ENCODE measurements at places on chromosomes 1 and 21. TPM values are rescaled to one million over a fixed set of nuclear protein-coding genes. Genes with fewer than 3 reads are reported as not detected.

The VSIG8 gene
- not detected for total RNA-seq

The WNT9A gene
- total RNA-seq: 4.5 TPM

The C1orf185 gene
- total RNA-seq: not detected

- no peak for DNase-seq
These were observed 294.9 kb upstream of the ADGRL2 start for GRCh38 chr1:81505831-81506230.

GRCh38 chr1:91764471-91765115 is 121.4 kb downstream of the TGFBR3 start:
- DNase-seq: no peak

GRCh38 chr21:27202301-27202700 is 235.4 kb upstream of the ADAMTS5 start:
- no peak for DNase-seq

- no peak for DNase-seq
These were observed 14.3 kb downstream of the ADAMTSL4 start for GRCh38 chr1:150563340-150564038.

- no peak for DNase-seq
These were observed 598 bp upstream of the ADIPOR1 start for GRCh38 chr1:202958544-202959275.

- no peak for DNase-seq
These were observed 25.0 kb downstream of the PGBD5 start for GRCh38 chr1:230401101-230401500.

DNA sequence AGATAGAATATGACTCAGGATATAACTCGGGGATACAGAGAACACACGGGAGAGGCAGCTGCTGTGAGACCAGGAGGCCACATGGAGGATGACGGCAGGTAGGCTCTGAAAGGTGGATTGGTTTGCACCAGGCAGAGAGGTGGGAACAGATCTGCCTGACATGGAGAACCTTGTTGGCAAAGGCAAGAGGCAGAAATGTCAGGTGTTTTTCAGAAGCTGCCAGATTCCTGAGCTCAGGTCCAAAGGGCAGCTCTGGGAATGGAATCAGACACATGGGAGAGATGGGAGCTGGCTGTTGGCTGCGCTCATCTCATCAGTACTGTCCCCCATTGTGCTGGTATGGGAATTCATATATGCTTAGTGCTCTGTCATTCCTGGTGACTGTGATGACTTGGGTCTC is 19.2 kb downstream of the SYT6 start:
- no peak for DNase-seq

GRCh38 chr1:228141226-228142044 is 1.4 kb downstream of the GUK1 start:
- DNase-seq: no peak

The PRKAB2 gene
- 15.2 TPM for total RNA-seq

DNA sequence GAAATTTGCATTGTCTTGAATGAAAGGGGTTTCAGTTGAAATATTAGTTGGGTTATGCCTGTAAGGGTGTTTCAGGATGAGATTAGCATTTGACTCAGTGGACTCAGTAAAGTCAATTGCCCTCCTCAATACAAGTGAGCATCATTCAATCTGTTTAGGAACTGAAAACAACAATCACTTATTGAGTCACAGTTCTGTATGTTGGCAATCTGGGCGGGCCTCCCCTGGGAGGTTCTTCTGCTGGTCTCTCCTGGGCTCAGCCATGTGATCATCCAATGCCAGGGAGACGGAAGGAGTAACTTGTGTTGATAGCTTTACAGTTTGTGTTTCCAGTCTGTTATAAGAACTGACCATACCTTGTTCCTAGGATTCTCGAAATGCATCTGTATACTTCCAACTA is 262.9 kb upstream of the RUNX1 start:
- DNase-seq: no peak

- DNase-seq: no peak
These were observed 3.3 kb upstream of the TMEM240 start for GRCh38 chr1:1543706-1544099.

- no peak for DNase-seq
These were observed 16.5 kb upstream of the MAN1C1 start for GRCh38 chr1:25599969-25600610.

The CFHR5 gene
- not detected for total RNA-seq

- no peak for DNase-seq
These were observed 2047.7 kb downstream of the NCAM2 start for GRCh38 chr21:23045955-23046354.

DNA sequence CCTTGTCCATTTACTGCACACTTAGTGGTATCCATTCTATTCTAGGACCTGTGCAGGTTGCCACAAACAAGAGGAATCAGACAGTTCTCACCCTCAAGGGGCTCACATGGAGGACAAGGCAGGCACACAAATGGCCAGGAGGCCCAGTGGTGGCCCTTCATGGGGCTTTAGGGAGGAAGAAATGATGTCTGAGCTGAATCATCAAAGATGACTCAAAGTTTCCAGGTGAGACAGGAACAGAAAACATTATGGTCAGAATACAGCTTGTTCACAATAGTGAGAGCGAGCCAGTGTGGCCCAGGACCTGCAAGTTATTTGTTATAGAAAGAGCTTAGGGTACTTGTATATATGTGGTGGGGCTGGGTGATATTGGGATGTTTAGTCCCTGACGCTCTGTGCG is 26.4 kb downstream of the SHISAL2A start:
- no peak for DNase-seq

The TFF3 gene
- not detected for total RNA-seq

DNA sequence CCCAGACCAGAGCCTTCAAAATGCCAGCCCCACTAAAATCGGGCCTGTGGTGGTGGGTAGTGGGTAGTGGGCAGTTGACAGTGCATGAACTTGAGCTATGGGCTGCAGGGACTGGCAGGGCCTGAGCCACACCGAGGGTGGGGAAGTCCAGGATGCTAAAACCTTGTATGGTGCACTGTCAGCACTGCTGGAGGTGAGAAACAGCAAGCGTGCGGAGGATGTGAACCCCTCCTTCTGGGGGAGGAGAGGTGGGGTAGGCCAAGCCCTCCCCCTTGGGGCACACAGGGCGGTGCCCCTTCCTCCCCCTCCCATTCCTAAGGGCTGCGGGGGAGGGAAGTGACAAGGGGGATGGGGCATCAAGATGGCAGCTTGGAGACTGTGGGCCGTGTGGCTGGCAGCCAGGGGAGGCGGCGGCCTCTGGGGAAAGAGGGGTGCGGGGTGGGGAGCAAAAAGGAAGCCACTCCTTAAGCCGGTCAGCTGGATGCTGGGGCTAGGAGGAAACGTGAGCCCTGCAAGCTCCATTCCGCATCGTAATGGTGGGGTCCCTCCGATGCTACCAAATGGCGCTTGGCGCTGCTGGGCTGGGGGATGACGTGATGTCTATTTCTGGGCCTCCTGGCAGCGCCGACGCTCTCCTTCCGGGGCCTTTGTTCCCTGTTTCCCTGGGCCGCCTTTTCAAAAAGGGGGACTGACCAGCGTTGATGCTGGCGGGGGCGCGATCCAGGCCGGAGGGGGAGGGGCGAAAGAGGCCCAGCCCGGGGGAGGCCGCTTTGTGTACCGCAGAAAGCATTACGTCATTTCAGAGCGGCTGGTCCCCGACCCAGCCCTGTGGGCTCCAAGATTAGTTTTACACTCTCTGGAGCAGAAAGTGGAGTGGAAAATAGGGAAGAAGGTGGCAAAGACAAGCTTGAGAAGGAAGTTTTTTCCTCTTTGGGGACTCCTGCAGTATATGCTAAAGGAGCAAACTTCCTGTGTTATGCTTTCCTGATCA is 809 bp downstream of the SYT11 start:
- DNase-seq: no peak

The IGSF5 gene
- total RNA-seq: 2.5 TPM

The MSH4 gene
- total RNA-seq: 0.29 TPM

DNA sequence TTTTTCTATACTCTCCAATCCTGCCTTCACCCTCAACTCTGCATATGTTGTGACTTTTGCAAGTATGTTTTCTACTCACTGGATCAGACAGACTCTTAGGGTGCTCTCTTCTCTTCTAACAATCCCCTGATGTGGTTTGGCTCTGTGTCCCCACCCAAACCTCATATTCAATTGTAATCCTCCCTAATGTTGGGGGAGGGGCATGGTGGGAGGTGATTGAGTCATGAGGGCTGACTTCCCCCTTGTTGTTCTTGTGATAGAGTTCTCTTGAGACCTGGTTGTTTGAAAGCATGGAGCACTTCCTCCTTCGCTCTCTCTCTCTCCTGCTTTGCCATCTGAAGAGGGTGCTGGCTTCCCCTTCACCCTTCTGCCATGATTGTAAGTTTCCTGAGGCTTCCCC is 148.9 kb upstream of the IGSF21 start:
- DNase-seq: no peak

DNA sequence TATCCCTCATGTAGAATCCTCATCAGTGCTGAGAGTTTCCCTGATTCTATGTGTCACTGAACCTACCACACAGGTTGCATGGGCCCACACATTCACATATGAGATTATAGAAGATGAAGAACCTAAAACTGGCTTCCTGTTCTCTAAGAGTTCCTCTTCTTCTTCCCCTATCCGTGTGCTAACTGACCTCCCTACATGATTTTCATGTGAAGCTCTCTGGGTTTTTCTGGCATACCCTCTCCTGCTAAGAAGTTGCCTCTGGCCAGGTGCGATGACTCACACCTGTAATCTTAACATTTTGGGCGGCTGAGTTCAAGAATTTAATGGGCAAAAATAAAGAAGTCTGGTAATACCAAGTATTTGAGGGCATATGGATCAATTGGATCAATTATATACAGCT is 5.5 kb upstream of the CD244 start:
- no peak for DNase-seq

DNA sequence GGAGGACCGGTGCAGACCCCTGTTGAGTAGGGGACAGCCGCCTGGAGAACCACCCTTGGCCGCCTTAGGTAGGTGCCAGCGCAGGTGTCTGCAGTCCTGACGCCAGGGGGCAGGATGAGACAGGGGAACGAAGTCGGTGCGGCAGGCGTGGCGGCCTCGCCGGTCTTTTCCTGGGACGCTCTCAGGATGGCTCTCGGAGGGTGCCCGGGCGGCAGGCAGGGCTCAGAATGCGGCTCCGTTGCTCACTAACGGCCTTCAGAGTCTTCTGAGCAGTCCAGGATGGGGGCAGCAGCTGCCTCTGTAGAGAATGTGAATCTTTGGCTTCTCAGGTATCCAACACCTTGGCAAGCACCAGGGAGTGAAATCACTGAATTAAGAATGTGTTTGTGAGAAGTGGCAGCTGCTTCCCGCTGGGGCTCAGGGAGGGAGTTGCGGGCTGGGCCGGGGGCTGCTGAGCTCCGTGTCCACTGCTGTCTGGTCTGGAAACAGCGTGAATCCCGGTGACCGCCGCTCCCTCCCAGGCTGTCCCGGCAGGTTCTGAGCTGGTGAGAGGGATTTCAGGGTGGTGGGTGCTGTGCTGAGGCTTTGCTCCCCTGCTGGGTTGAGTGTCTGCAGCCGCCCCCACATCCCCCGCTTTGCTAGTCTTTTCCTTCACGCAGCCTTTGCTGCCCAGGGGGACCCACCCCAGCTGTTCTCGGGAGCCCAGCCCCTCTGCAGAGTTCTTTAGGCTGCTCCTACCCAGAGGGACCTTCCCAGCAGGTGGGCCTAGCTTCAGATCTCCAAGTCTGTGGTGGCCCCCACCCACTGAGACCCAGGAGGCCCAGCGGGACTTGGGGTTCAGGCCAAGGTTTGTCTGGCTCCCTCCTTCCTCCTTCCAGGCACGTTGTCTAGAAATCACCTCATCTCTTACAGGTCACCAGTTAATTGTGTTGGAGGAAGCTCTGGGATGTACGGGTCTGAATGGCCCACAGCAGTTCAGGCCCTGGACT is 11.1 kb upstream of the C1orf174 start:
- DNase-seq: peak; percentile 89

The NBPF19 gene
- total RNA-seq: 37.6 TPM

- DNase-seq: no peak
These were observed 25.8 kb downstream of the SHISAL2A start for GRCh38 chr1:52658795-52659194.
